ENCODE measurements at places on chromosomes 11 and 22.

- DNase-seq, result no peak
Measured at GRCh38 chr22:29755889-29756288, 10.9 kb downstream of the ZMAT5 start.

GRCh38 chr11:79396001-79396400 is 44.8 kb downstream of the TENM4 start:
- DNase-seq, result no peak

DNA sequence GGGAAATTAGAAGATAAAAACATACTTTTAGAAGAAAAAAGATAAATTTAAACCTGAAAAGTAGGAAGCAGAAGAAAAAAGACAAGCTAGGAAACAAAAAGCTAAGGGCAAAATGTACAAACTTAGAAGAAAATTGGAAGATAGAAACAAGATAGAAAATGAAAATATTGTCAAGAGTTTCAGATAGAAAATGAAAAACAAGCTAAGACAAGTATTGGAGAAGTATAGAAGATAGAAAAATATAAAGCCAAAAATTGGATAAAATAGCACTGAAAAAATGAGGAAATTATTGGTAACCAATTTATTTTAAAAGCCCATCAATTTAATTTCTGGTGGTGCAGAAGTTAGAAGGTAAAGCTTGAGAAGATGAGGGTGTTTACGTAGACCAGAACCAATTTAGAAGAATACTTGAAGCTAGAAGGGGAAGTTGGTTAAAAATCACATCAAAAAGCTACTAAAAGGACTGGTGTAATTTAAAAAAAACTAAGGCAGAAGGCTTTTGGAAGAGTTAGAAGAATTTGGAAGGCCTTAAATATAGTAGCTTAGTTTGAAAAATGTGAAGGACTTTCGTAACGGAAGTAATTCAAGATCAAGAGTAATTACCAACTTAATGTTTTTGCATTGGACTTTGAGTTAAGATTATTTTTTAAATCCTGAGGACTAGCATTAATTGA is 1.0 kb downstream of the MALAT1 start:
- no peak for DNase-seq

DNA sequence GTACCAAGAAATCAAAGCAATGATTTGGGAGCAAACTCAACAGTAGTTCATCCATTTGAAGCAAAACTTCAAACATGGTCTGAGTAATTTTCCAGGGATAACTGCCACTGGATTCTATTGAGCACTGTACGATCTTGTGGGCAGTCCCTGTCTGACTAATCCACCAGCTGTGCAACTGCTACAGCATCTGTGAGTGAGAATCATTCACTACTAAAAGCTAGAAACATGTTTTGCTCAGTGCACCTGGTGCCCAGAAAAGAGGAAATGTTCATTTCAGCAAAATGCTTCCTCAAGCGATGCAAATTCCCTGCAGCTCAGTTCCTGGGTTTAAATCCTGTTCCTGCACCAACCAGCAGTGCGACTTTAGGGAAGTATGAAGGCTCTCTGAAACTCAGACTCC is 1077.9 kb downstream of the DLG2 start:
- DNase-seq, result peak; percentile 19

GRCh38 chr11:67261946-67262681 is 4.2 kb upstream of the GRK2 start:
- no peak for DNase-seq

- no peak for DNase-seq
Measured at GRCh38 chr11:63838150-63838677, 696 bp upstream of the MARK2 start.

GRCh38 chr11:32033067-32033466 is 57.8 kb upstream of the RCN1 start:
- no peak for DNase-seq

DNA sequence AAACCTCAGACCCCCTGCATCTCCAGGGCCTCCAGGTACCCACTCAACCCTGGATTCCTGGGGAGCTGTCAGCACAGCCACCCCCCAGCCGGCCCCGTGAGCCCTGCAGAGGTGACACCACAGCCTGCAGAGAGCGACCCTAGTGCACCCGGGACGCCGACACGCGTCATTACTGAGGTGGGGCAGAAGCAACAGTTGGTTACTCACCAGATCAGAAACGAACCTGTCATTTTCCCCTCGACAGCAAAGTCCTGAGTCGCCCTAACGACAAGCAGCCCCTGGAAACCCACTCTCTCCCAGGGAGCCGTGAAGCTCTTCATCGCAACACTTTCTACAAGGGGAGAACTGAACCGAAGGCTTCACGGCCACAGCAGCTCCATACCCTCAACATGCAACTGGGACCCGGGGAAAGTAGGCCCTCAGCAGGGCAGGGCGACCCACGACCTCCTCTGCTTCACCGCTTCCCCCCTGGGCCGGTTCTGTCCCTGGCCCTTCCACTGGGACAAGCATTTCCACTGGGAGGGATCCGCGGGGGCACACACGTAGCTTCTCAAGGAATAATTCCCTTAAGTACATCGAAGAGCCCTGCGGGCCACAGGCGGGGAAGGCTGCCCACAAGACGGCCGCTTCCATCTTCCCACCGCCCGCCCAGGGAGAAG is 1.6 kb downstream of the BRD1 start:
- DNase-seq, result no peak

DNA sequence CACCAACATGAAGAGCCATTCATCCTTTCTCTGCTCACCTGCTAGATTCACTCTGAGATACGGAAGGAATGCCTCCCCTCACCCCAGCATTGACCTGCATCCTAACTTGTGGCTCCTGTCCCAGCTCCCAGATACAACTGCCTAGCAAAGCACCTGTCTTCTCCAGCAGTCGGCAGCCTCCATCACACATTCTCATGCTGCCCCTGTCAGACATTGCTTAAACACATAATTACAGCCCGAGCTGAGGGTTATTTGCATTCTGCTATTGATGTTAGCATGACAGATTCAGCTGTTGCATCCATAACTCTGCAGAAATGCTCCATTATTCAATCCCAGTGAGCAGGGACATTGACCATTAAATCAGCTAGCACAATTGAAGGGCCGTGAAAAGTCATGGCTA is 184.4 kb upstream of the NARS2 start:
- no peak for DNase-seq

DNA sequence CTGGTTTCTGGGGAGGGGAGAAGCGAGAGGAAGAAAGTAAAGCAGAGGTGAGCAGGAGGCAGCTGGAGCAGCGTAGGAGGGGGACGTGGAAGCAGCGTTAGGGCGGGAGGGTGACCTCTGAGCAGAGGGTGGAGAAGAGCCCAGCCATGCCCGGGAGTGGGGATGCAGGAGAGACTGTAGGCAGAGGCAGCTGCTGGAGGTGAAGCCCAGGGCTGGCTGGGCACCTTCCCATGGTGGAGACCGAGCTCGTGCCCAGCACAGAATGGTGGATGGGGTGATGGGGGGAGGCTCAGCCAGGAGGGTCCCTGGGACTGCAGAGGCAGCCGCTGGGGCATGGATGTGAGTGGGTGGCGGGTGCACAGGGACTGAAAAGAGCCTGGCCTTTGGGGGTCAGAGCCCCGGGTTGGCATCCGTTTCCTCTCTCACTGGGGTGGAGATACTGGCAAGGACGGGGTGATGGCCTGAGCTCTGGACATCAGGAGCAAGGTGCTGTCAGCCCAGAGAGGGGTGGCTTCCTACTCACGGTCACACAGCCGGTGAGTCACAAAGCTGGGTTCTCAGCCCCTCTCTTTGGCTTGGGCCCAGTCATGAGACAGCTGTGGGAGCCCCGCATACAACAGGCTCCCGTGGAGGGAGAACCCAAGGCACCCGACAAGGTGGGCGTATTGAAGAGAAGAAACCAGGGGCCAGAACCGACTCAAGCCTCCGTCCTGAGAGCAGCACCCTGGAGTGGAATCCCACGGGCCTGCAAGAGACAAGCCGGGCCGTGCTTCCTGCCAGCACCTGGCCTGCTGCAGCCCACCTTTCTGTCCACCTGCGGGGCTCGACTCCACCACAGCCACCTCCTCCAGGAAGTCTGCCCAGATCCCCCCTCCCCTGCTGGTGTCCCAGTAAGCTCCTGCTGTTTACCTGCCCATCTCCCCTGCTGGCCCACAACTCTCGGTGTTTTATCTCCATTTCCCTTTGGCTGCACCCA is 45.8 kb upstream of the FGF3 start:
- no peak for DNase-seq

DNA sequence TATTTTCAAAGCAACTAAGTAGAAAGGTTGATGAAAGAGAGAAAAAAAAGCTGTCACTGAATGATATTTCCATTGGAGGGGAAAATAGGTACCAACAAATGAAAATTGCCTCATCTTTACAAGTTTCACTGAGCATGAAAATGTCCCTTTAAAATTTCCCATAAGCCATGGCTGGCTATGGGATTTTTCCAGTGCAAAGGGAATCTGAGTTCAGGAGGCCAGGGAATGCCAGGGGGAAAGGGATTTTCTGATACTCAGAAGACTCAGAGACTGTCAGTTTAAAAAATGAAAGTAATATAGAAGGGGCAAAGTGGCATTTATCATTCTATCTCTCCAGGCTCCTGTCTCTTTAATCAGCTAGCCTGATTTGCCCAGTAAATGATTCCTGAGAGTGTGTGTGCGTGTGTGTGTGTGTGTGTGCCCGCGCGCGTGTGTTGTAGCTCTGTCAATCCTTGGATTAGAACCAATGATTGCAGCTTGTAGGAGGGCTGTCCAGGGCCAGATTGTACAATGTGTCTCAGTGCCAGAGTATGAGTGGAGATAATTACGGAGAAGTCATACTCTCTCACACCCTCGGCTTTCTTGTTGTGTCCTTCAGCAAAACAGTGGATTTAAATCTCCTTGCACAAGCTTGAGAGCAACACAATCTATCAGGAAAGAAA is at the start of gene NTM:
TSS of gene NTM (plus strand) at position 526 of the 662 bp plus-strand sequence.
- DNase-seq, result peak; percentile 95

- DNase-seq, result no peak
Measured at GRCh38 chr11:102330231-102330630, 12.9 kb downstream of the BIRC3 start.

GRCh38 chr11:405323-405953 is 9.4 kb downstream of the SIGIRR start:
- peak; percentile 56 for DNase-seq

- peak; percentile 79 for DNase-seq
Measured at GRCh38 chr11:110376711-110377324, 52.9 kb upstream of the FDX1 start.

DNA sequence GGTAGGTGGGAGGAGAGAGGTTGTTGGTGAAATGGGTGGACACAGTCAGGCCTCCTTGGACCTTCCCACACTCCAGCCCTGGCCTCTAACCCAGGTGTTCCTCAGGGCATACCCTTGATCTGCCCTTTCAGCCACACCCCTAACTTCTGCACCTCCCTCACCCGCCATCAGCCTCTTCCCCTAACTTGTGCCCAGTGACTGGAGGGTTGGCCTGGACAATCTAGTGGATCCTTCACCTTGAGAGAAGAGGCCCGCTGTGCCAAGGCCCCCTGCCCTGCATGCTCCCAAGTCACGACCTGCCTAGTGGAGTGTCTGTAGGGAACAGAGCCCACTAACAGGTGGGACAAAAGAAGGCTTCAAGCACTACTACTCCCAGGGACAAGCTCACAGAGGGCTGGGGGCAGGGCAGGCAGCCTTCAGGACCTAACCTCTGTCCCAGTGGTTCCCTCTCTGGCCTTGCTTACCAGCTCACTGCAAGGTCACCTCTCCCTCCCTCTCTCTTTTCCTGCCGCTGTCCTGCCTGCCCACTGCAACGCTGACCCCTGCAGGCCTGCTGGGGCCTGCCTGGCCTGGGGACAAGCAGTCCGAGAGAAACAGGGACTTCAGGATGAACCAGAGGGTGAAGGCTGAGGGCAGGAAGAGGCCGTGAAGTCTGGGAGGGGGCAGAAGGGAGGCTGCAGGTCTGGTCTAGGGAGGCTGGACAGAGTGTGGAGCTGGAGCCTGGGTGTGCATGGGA is 3.3 kb downstream of the SYT7 start:
- no peak for DNase-seq

DNA sequence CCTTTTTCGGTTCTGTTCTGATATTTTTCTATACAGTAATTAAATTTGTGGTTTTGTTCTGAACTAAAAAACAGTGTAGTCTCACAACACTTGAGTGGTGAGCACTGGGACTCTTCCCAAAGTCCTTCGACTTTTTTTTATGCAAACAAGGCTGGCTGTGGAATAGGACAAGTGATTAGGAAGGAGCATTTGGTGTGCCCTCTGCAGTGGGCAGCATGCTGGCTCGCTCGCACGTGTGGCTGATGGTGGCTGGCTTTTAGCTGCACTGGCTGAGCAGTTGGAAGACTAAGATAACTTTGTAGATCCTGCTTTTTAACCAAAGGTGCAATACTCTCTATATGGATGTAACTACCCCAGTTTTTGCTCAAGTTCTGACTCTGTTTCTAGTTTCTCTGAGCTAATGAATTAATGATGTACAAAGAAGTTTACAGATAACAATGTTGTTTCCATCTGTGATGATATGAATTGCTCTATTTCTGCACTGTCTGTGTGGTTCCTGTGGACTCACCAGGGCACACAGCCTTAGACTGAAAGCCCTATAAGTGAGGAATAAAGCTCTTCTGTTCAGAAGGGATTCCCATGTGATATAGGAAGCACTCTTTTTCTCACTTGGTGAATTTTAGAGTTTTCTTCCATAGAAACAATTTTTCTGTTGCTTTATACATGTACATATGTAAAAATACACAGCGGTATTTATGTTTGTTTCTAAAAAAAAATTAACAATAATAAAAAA is 143.1 kb upstream of the RASSF10 start:
- DNase-seq, result no peak

- no peak for DNase-seq
Measured at GRCh38 chr11:15710580-15711275, 596.0 kb downstream of the INSC start.

DNA sequence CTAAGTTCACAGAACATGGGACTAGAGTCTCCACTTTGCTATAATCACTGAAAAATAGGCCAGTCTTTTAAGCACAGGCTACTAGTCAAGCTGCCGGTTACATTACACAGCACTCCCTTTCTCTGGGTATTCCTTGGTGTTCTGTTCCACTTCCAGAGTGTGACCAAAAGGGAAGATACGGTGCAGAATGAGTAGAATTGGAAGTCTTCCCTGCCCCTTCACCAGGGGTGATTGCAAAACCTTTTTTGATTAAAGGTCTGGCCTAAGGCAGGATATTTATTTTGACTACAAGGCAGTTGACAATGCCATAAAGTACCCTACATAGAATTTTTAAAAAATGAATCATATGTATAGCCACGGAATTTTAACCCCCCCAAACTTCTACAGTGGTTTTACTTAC is 59.6 kb upstream of the ADORA2A start:
- DNase-seq, result no peak

- no peak for DNase-seq
Measured at GRCh38 chr11:67615728-67616430, 9.1 kb downstream of the NDUFV1 start.

DNA sequence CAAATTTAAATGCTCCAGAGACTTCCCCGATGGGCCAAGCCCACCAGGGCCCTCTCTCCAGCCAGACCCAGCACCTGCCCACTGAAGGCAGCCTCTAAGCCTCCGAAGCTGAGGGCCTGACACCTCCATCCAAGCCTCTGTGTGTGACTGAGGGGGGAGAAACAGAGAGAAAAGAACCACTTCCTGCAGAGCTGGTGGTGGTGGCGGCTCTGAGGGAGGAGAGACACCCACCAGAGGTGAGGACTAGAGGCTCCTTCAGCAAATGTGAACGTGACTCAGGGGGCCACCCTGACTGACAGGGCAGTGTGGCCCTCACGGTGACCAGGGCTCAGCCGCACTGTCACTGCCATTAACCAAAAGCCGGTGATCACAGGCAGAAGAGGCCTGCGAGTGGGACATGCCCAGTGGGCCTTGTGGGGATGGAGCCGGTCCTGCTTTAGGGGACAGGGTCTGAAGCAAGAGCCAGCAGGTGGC is 31.0 kb upstream of the CD5 start:
- no peak for DNase-seq

- no peak for DNase-seq
Measured at GRCh38 chr11:110077346-110077745, 15.8 kb upstream of the ZC3H12C start.
